ENCODE measurements at places on chromosomes 2 and 18. TPM values are rescaled to one million over a fixed set of nuclear protein-coding genes. Genes with fewer than 3 reads are reported as not detected.

DNA sequence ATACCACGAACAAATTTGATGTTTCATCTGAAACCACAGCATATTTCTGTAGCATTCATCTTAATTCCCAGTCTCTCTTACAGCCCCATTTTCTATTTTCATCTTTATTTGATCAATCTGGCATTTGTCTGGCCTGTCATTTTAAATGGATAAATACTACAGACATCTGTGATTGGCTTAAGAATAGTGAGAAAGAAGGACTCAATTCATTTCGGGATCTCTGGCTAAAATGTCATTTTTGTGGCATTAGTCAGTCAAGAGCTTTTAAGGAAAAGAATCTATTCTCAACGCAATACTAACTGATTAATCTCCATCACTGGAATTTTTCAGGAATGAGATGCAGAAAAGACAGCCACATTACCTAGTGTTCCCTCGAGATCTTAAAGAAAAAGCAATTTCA is 585.9 kb downstream of the IRS1 start:
- peak; percentile 4 for DNase-seq

DNA sequence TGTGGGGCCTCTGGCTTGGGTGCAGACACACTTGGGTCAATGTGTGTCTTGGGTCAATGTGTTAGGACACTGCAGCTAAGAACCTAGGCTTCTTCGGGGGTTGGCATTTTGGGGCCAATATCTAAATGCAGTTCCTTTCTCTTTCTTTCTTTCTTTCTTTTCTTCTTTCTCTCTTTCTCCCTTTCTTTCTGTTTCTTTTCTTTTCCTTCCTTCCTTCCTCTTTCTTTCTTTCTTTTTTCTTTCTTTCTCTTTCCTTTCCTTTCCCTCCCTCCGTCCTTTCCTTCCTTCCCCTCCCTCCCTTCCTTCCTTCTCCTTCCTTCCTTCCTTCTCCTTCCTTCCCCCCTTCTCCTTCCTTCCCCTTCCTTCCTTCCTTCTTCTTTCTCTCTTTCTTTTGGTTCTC is 57.7 kb upstream of the OSR1 start:
- no peak for DNase-seq

- DNase-seq, result no peak
These were observed 88.7 kb downstream of the THADA start for GRCh38 chr2:43507137-43507536.

DNA sequence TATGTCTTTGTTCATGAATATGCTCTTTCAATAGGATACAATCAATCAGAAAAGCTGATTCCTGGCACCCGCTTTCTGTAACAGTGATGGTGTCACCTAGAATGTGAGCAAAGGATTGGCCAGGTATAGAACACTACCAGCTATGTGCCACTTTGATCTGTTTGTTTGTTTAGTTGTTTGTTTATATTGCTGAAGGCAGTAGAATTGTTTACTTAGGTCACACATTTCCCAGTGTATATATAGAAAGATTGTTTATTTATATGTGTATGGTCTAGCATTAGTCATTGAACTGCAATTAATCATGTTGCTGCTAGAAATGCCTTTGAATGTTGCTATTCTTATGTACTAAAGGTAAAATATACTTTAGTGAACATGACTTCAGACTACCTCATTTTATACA is 1678.6 kb upstream of the CELF4 start:
- DNase-seq, result no peak

GRCh38 chr18:58251416-58251815 is 207.4 kb downstream of the NEDD4L start:
- no peak for DNase-seq

DNA sequence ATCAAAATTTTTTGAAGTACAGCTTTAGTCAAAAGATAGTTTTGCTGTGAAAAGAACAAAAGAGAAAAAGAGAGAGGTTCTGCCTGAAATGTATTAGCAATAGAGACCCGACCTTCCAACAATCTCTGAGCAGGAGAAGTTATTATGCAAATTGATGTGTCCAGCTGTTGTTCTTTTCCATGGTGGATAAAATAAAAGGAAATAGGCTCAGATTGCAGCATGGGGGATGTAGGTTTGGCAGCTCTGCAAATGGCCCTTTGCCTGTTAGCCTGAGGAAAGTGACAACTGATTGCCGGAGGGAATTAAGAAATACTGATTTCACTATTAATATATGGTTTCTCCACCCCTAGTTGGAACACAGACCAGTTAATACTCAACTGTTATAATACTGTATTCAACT is 1283.2 kb upstream of the NXPH2 start:
- DNase-seq, result no peak

- DNase-seq, result peak; percentile 75
These were observed 35.8 kb upstream of the ASPRV1 start for GRCh38 chr2:69997015-69997830.

DNA sequence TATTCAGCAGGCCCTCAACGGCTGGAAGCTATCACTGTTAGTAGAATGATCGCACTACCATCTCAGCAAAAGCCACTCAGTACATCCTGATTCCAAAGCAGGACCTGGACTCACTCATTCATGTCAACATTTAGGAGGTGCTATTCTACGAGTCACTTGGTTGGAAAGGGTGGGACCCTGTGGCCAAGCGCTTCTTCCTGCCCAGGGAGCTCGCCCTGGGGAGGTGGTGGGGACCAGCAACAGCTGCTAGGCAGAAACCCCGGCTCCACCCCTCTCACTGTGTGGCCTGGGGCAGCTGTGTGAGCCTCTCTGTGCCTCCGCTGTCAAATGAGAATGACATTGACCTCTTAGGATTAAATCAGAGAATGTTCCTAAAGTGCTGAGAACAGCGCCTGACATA is 231.4 kb downstream of the EIPR1 start:
- DNase-seq, result no peak

- no peak for DNase-seq
These were observed 429.5 kb downstream of the ZNF521 start for GRCh38 chr18:24922491-24922890.

Gene ACKR3
- 5.4 TPM for total RNA-seq

Gene SULT1C2
- 1.0 TPM for total RNA-seq

- peak; percentile 56 for DNase-seq
These were observed 146.1 kb downstream of the LNPK start for GRCh38 chr2:175855794-175856453.

DNA sequence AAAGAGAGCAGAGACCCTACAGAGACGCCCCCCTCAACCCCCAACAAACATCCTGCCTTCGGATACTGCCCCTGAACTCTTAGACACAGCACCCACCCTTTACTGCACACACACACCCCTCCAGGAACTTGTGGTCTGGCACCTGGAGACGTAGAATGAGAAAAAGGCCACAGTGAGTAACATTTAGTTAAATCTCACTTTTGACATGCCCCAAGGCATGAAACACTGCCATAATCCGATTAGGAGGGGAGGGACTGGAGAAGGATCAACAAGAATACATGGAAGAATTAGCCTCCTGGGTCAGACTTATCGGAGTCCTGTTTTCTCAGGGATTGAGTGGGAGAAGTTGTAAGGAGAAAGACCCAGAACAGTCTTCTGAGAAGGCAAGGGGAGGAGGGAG is 4.1 kb downstream of the CDK5R2 start:
- peak; percentile 29 for DNase-seq

Gene CCDC93
- total RNA-seq, result 19.3 TPM

GRCh38 chr2:133421516-133422324 is 146.5 kb downstream of the NCKAP5 start:
- DNase-seq, result peak; percentile 53

DNA sequence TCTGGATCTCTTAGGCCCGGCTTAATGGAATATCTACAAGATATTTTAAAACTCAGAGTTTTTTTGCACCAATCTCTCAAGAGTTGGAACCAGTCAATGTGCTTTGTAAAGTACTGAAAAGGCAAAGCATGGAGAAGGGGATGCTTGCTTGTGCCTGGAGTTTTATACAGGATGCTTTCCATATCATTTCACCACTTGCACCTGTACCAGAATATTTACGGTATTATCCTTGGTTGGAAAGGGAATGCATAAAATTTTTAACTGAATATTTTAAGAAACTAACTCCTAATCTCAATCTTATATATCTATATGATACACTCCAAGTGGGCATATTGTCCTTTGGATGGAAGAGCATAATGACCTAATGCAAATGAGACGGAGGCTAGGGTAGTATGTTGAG is 318.7 kb downstream of the CLIP4 start:
- DNase-seq, result no peak

GRCh38 chr2:43057742-43058725 is 168.4 kb downstream of the ZFP36L2 start:
- DNase-seq, result no peak

Gene FZD7
- total RNA-seq, result 12.0 TPM

GRCh38 chr18:44526705-44527415 is 153.8 kb upstream of the SETBP1 start:
- DNase-seq, result no peak

Gene TMEM169
- 0.40 TPM for total RNA-seq
